CD4-positive, alpha-beta T cell treated with Interleukin-12 subunit alpha and Interleukin-12 subunit beta, for 1 hour (primary cell): ENCODE measurements at places on chromosomes 13 and 19.

GRCh38 chr19:11446652-11447301 is 11.3 kb downstream of the PRKCSH start:
- DNase-seq: peak; percentile 40

DNA sequence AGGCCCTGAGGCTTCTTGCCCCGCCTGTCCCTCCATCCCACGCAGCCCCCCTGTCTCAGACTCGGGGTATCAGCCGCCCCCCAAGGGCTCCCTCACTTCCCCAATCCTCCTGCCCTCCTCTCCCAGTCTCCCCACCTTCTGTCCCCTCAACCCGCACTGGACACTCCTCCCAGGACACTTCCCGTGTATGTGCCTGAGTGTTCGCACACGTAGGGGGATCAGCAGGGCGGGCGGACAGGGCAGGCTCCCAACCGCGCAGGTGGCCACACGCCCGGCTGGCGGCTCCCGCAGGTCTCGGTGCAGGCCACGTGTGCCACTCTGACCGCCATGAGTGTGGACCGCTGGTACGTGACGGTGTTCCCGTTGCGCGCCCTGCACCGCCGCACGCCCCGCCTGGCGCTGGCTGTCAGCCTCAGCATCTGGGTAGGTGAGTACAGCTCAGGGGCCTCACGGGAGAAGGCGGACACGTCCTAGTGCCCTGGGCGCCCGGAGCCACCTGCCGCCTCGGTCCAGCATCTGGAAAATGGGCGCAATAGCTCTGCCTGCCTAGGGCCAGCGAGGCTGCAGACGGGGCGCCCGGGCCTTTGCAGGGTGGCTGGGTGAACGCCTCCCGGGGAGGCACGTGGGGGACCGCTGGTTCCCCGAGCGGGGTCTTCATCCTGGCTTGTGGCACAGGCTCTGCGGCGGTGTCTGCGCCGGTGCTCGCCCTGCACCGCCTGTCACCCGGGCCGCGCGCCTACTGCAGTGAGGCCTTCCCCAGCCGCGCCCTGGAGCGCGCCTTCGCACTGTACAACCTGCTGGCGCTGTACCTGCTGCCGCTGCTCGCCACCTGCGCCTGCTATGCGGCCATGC is 2.3 kb downstream of the KISS1R start:
- DNase-seq: no peak

GRCh38 chr19:10295305-10295846 is 5.6 kb downstream of the ICAM5 start:
- DNase-seq: peak; percentile 85

- DNase-seq: no peak
These were observed 45.8 kb downstream of the SPRYD7 start for GRCh38 chr13:49890376-49890775.

DNA sequence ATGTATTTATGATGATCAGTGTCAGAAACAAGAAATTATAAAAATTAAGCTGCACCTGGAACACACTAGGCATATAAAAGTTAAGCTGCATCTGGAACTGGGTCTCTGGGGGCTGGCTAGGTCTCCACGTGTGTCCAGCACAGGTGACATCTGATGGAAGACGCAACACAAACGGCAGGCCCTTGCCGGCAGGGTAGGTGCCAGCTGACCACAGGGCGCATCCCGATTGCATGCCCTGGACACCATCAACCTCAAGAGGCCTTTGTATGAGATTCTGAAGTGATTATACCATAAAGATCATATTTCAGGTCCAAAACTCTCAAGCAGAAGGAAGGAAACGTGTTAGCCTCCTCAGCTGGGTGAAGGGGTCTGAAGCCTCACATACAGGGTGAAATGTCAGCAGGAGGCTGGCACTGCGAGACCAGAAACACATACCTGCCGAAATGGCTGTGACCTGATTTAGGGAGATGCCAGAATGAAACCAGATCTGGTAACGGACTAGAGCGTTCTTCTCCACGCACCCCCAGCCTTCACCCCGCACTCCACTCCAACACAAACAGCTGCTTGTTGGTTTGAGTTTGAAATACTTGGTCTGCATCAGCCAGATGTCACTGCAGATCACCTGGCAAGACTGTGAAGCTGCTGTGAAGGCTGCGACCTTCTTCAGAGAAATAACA is 37.3 kb downstream of the COL4A1 start:
- DNase-seq: no peak

DNA sequence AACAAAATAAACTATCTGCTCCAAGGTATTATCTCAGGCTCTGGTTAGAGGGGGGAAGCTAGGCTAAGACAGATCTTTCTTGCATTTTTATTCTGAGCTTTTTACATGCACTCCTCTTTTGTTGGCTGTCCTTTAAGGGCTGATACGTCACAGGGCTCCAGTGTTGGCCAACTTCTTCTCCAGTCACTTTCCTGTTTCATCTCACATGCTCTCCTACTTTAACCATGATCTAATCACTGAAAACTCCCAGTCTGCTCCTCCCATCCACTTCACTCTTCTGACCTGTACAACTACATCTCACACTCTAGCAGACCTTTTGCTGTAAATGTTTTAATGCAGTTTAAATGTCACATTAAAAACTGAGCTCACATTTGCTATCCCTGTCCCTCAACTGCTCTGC is 510.0 kb upstream of the KLF12 start:
- no peak for DNase-seq

GRCh38 chr19:45020071-45020470 is 18.8 kb upstream of the CLASRP start:
- DNase-seq: no peak

DNA sequence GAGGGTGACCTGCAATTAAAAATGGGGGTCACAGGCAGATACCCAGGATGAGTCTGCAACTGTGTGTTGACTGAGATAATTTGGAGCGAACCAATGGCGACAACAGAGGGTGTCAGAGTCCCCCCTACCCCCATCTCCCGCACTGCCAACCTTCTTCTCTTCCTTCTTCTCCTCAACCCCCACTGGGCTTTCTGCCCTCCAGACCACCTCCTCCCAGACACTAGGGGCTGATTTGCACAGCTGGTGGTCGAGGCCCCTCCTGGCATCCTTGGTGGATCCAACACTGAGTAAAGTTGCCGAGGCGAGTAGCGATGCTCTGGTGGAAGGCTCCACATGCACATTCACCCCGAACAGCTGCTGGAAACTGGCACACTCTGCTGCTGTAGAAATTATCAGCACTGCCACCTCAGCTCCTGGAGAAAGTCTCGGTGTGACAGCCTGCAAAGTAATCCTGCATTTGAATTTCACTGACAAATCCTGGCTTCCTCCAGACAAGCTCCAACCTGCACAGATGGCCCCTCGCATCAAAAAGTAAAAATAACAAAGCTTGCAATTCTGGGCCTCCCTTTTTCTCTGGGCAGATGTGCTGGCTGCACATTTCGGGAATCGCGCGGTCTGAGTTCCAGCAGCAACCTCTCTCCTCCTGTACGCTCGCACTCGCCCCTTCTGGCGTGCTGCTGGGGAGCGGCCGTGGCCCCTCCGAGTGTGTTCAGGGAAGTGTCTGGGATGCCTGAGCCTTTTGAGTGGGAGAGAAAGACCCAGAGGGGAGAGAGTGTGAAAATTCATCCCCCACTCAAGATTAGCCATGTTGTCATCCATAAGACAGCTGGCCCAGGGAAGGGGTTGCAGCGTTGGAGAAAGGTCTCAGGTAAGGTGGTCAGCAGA is 28.5 kb downstream of the CCNE1 start:
- DNase-seq: no peak

DNA sequence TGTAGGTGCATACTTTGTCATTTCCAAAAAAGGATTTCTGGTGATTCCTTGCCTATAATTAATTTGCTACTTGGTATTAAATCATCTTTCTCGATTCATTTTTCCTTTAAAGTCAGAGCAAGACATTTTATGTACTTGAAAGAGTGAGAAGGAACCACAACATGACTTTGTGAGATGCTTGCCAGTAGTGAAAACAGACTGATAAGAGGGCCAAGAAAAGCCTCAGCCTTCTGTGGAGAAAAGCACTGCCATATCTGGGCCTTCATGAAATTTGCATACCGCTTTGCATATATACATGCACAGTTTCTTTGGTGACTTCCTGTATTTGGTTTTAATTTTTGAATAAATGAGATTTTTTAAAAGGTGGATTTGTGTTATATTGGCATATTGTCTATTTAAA is 128.4 kb downstream of the CDK8 start:
- no peak for DNase-seq

DNA sequence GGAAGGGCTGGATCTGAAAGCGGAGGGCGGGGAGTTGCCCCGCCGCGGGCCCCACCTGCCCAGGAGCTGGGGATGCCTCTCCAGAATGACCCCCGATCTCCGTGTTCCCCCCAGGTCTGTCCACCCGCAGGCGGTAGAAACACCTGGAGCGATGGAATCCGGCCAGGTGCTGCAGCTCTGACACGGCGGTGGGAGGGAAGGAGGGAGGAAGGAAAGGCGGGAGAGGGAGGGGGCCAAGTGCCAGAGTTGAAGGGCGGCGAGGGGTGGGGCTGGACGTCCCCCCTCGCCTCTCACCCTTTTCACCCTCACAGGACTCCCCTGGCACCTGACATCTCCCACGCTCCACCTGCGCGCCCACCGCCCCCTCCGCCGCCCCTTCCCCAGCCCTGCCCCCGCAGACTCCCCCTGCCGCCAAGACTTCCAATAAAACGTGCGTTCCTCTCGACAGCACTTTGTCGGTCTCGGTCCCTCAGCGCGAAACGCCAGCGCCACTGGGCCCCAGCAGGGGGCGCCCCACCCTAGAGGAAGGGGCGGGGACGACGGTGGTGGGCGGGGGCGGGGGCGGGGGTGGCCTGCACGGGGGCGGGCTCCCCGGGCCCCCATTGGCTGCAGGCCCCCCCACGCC is 337 bp upstream of the FXYD7 start:
- DNase-seq: peak; percentile 83

GRCh38 chr13:97234236-97234635 is 12.1 kb downstream of the MBNL2 start:
- DNase-seq: no peak

GRCh38 chr19:6126335-6126974 is 9.0 kb upstream of the ACSBG2 start:
- peak; percentile 36 for DNase-seq

DNA sequence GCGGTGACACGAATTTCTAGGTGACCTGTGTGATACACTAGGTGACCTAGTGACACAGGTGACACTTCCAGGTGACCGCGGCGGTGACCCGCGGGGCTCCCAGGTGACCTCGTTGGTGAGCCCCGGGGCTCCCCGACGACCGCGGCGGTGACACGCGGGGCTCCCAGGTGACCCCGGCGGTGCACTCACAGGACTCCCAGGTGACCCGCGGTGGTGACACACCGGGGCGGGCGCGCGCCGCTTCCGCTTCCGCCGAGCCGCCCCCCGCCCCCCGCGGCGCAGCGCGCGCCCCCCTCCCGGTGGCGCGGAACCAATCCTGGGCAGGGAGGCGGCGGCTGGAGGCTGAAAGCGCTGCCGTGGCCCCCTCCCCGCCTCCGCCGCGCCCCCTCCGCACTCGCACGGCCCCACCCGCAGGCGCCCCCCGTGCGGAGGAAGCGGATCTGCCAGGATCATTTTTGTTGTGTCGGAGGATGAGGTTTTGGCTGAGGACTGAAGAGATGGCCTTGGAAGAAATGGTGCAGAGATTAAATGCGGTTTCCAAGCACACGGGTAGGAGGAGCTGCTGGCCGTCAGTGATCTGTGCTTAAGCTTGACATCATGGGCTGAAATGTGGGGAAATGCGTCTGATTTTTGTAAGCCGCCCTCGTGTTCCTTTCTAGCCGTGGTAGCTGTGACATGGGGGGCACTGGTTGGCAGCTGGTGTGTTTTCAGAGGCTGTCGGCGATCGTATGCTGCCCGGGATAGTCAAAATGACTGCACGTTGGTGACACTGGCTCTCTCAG is at the start of gene MCF2L:
TSS of gene MCF2L (plus strand) at position 305 of the 782 bp plus-strand sequence. CDS start at position 471, 166 bp downstream.
- peak; percentile 70 for DNase-seq

GRCh38 chr13:35474496-35475211 is 1.8 kb downstream of the MAB21L1 start:
- no peak for DNase-seq

DNA sequence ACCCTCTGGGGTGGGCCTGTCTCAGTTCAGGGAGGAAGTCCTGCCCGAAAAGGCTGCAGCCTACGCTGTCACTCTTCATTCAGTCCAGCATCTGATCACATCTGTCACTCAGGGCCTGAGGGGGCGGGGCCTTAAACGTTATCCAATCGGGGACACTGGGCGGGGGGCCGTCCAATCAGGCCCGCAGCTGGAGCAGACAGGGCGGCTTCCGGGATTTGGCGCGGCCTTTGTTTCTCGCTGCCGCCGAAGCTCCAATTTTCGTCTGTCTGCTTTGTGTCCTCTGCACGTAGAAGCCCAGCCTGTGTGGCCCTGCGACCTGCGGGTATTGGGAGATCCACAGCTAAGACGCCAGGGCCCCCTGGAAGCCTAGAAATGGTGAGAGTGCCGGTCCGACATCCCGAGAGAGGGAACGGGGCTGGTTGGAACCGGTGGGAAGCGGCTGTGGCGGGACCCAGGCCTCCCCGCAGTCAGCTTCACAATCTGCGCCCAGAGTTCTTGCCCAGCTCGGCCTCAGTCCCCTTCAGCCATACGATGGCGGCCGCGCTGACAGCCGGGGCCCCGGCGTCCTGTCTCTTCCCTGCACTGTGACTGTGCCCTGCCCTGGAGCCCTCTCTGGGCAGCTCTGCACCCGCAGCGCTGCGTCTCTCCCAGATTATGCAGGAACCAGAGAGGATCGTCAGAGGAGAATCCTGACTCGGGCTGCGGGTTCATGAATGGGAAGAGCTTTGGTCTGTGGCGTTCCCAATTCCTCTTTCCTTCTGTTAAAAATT is at the start of gene ZNF730:
TSS of gene ZNF730 (plus strand) at position 224 of the 770 bp plus-strand sequence. CDS start at position 373, 149 bp downstream.
- peak; percentile 7 for DNase-seq

GRCh38 chr19:33486407-33486806 is 35.2 kb downstream of the PEPD start:
- DNase-seq: no peak

- no peak for DNase-seq
These were observed 76.5 kb downstream of the LATS2 start for GRCh38 chr13:20984879-20985278.

DNA sequence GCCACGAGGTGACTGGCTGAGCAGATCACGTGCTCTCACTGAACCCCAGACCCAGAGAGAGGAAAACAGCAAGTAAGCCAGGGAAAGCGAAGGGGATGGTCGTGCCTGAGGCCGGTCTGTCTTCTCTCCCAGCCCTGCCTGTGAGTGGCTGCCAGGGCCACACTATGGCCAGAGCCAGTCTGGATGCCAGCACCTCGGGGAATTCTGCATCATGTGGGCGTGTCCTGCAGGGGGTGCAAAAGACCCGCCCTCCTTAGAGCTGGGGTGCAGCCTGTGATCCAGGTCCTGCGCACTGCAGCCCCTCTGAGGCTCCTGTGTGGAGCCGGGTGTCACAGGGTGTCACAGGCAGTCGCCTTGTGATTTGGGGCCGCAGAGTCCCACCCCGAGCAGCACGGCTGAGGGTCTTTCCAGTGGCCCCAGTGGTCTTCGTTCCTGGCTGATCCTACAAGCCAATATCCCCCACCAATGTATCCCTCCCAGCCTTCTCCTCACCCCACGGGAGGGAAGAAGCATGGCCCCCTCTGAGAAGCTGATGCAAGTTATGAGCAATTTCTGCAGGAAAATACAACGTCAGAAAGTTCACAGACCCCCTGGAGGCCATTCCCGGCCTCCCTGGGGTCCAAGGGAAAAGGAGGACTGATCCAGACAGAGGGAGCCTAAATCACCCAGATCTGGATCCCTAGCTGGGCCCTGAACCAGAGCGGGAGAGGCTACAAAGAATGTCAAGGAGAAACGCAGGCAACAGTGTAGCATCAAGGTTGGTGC is 7.7 kb downstream of the PPP1R12C start:
- no peak for DNase-seq
